ENCODE measurements at places on chromosomes 6 and 20.

- DNase-seq: no peak
These were observed 38.3 kb upstream of the ATXN1 start for GRCh38 chr6:16799279-16800193.

GRCh38 chr20:5884465-5885335 lies 65.6 kb downstream of the TRMT6 start:
- DNase-seq: no peak

DNA sequence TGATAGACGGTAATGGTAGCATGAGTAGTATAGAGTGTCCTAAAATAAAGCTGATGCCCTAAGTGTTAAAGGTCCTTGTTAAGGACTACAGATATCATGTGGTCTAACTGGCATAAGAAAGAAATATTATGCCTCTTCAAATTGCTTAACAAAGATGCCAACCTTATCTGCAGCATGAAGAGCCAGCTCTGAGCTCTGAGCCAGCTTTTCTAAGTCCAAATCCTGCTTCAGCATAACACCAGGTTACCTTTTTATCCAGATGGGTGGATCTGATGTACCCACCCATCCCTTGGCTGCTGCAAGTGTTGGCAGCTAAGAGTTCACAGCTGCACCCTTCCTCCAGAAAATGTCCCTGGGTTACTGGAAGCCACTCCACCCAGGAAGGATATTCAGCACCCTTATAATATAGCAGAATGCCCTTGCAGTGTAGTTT lies 83.8 kb downstream of the TENT5A start:
- no peak for DNase-seq

GRCh38 chr6:24455061-24455460 lies 34.3 kb downstream of the GPLD1 start:
- DNase-seq: no peak

GRCh38 chr6:89554106-89554505 lies 84.4 kb downstream of the LYRM2 start:
- no peak for DNase-seq

- DNase-seq: no peak
These were observed 797 bp upstream of the ZNF133 start for GRCh38 chr20:18287546-18287914.

DNA sequence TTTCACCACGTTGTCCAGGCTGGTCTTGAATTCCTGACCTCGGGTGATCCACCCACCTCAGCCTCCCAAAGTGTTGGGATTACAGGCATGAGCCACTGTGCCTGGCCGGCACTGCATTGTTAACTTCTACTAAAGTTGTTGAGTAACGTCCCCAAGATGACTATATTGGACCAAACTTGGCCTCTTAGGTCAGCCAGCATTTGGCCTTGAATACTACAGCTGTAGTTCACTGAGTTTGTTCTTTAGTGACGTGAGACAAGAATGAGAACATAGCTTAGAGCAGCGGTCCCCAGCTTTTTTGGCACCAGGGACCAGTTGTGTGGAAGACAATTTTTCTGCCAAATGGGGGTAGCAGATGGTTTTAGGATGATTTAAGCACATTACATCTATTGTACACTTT lies 237.1 kb downstream of the TBC1D7 start:
- DNase-seq: no peak

GRCh38 chr20:37393196-37393862 lies 47.4 kb downstream of the SRC start:
- no peak for DNase-seq

- DNase-seq: no peak
These were observed 528.7 kb downstream of the DOK5 start for GRCh38 chr20:55004044-55004443.

DNA sequence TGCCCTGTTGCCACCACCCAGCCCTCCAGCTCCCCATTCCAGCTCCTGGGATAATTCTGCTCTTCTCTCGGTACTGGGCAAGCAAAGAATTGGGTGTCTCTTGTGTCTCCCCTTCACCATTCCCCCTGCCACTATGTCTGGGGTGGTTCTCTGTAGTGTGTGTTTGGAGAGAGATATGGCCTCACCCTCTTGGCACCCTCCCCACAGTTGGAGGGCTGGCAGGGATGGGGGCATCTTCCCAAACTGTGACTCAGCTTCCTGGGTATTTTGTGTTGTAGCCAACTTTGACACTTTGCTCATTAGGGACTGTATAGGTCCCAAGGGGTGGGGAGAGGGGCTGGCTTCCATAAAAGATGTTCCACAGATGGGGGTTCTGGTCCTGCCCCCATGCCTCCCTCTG lies 1.7 kb downstream of the TNXB start:
- DNase-seq: no peak

DNA sequence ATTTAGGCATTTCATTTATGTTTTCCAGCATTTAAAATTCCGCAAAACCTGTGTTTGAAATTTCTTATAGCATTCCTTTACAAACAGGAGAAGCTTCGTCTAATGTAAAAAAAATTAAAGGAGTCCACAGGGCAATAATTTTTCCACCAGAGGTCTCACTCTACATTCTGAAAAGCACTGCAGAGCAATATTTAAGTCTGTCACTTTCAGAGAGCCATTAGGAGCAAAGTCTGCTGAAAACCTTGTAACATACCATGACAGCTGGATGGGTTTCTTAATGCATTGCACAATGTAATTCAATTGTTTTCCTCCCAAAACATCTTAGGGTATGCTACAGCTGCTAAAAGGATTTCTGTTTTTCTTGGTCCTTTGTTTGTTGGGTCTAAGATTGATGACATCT lies 18.0 kb downstream of the BAG2 start:
- DNase-seq: no peak

- DNase-seq: no peak
These were observed 30.5 kb downstream of the COL20A1 start for GRCh38 chr20:63323357-63323981.

DNA sequence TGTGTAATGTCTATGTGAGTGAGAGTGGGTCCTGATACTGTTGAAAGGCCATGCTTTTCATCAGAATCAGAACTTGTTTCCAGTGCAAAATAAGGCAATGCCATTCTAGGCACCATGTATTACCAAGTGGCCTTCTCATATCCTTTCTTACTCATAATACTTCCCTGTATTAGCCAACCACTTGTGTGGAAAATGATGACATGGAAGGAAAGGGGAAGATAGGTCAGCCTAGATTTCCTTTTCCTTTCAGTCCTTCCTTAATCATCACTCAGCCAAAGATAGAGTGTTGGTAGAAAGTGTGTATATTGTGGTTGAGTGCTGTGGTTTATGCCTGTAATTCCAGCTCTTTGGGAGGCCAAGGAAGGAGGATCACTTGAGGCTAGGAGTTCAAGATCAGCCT lies 158.6 kb upstream of the PREP start:
- no peak for DNase-seq

- DNase-seq: no peak
These were observed 3.1 kb upstream of the CABLES2 start for GRCh38 chr20:62409931-62410745.

DNA sequence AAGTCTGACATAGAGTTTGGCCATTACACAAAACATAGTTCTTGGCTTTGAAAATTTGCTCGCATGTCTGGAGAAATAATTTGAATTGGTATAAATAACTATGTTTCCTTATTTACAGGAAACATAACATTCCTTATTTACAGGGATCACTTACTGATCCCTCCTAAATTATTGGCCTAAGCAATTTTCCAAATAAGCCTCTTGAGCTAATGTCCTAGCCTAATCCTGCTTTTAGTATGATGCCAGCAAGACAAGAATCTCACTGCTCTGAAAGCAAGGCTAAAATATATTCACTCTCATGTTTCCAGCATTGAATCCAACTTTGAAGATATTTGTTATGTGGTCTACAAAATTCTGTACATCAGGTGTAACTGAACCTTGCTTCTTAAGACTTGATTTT lies 4.1 kb upstream of the TBC1D32 start:
- DNase-seq: no peak

- no peak for DNase-seq
These were observed 88.6 kb downstream of the OPRM1 start for GRCh38 chr6:154127657-154128056.

DNA sequence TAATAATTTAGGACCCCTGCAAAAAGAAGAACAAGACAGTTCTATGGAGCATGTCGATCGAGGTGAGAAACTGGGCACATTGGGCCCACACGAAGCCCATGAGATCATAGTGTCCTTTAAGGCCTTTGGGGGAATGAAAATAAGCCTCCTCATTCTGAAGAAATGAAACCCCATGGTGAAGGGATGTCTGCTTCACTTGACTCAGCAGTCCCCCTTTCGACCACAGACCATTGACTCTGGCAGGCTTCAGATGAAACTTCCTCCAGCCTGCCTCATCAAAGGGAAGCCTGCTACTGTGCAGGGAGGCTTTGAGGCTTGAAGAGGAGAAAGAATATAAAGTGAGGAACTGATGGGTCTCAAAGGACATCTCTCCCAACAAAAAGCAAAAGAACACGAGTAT lies 144.2 kb upstream of the FBXL4 start:
- no peak for DNase-seq

GRCh38 chr6:116761779-116762178 lies 3.7 kb downstream of the FAM162B start:
- no peak for DNase-seq

DNA sequence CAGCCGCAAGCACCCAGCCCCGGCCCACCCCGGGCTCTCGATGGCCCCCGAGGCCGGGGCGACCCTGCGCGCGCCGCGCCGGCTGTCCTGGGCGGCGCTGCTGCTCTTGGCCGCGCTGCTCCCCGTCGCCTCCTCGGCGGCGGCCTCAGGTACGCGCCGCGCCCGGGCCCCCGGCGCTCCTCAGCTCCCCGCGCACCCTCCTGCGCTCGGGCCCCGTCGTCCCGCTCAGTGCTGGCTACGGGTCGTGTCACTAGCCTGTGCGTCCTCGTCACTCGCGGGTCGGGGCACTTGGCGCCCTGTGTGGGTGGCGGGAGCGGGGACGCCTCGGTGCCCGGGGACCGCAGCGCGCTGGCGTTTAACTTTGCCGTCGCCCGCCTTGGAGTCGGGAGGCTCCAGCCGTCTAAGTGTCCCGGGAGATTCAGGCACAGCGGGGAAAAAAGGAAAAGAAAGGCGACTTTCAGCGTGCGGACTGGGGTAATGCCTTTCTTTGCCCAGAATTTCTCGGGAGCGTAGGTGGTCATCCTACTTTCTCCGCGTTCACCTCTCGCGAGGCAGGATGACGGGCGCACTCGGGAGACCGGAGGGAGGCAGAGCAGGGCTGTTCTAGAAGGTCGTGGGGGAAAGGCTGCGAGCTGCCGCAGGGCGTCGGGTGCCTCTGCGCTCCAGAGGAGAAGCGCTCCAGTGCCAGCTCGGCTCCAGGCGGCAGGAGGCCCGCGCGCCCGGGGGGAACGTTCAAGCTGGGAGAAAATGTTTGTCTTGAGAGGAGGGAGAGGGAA lies 545 bp downstream of the FNDC1 start:
- DNase-seq: no peak

DNA sequence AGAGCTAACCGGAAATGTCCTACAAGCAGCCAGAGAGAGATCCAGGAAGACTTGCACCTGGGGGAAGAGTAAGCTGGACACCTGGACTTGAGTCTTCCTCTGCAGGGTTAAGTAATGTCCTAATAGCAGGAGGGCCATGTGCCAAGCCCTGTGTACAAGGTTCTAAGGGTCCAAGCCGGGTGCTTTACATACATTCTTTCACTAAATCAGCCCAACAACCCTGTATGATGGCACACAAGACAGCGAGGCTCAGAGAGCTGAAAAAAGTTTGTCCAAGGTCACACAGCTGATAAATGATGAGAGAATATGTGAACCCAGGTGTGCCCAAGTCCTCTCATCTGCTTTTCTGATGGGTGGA lies 215.1 kb upstream of the CDYL start:
- DNase-seq: no peak

DNA sequence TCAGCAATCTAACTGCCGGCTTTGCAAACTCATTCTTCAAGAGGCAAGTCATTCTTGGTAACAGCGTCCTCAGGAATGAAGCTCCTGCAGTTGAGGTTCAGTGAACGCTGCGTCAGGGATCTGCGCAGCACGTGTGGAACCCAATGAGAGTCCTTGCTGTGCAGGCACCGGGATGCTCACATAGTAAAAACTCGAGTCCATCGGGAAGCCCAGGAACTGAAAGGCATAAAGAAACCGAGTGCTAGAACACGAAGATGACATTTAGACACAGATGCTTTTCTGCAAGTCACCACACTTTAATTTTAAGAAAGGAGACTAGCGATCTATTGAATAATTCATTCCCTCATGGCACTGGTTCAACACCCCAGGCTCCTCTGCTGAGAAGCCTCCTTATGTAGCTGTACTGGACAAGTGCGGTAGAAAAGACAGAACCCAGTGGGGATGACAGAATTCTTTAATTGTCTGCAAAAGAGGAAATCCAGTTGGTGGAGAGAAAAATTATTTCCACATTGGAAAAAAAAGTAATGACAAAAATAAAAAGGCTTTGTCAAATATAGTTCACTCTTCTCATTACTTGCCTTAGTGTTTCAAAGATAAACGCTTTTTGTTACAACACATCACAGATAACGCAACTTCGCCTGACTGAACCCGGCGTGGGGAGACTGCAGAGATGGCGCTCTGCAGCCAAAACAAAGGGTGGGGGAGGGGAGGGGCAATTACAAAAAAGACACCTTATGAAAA lies 1.9 kb upstream of the AFDN start:
- no peak for DNase-seq

GRCh38 chr6:21208081-21208795 lies 385.3 kb upstream of the SOX4 start:
- no peak for DNase-seq

DNA sequence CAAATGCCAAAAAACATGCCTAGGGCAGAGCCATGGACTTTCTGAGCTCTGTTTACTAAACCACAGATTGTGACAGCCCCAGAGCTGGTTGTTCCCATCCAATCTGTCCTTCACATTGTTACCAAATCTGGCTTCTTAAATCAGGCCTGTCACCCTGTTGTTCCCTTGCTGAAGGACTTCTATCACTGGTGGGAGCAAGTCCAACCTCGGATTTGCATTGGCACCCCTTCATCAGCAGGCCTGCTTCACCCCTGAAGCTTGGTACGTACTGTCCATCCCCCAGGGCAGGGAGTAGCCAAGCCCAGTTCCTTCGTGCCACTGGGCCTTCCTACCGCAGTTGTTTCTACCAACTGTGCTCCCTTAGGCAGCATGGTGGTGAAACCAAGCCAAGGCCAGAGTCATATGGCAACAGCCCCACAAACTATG lies 357.3 kb upstream of the JARID2 start:
- DNase-seq: no peak

DNA sequence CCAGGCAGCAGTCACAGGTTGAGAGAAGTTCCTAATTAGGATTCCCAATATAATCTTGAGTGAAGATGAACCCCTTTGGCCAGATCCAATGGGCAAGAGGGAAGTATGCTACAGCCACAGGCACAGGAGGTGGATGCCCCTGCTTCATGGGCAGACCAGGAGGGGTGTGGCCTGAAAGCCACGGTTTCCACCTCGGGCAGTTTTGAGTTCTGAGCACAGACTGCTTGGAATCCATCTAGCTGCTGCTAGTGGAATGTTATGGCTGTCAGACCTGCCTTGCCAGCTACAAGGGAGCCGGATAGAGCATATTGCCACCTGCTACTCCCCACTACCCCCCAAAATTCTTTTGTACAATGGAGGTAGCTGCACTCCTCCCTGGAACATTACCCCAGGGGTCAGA lies 672.9 kb downstream of the HACE1 start:
- DNase-seq: no peak

DNA sequence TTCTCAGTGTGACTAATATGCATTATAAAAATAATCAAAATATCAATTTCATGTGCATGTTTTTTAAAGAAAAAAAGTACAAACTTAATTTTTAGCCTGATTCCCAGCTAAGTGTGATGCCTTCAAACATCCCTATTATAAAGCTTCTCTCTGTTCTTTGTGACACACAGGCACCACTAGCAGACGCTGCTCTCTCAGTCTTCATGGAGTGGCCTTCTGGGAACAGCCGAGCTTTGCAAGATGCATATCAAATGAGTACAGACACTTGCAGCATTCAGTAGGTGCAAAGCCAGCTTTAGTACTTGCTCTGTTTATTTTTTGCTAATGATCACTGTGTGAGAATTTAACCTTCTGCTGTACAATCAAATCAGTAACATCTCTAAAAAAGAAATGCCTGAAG lies 340.0 kb downstream of the ADGRB3 start:
- DNase-seq: no peak

Measured in AG09309 (cell line).